ENCODE measurements at places on chromosomes 7 and 10. TPM values are rescaled to one million over a fixed set of nuclear protein-coding genes. Genes with fewer than 3 reads are reported as not detected.

The PNLIPRP3 gene
- total RNA-seq, result not detected

The SPDYE5 gene
- total RNA-seq, result not detected

The ZFAND4 gene
- total RNA-seq, result 5.5 TPM

The LIMK1 gene
- total RNA-seq, result 44.9 TPM

The LEP gene
- total RNA-seq, result not detected

The CLDN12 gene
- total RNA-seq, result 28.3 TPM

The RBM28 gene
- total RNA-seq, result 7.3 TPM

The LRRC17 gene
- total RNA-seq, result 70.0 TPM

The MKI67 gene
- 21.2 TPM for total RNA-seq

The ASIC3 gene
- total RNA-seq, result under 0.01 TPM

The UNC5B gene
- total RNA-seq, result 37.0 TPM

The UBN2 gene
- 6.5 TPM for total RNA-seq

The PRPS1L1 gene
- total RNA-seq, result not detected

The EEF1AKMT2 gene
- total RNA-seq, result 20.0 TPM

The VPS37D gene
- 3.0 TPM for total RNA-seq

The NPSR1 gene
- total RNA-seq, result not detected

The AS3MT gene
- total RNA-seq, result 5.2 TPM

The SUGCT gene
- 8.4 TPM for total RNA-seq

The ANKRD1 gene
- total RNA-seq, result 13.5 TPM

The HKDC1 gene
- total RNA-seq, result 0.43 TPM

The TRIM50 gene
- total RNA-seq, result not detected

The OR6B1 gene
- total RNA-seq, result under 0.01 TPM

The MAGI2 gene
- 20.0 TPM for total RNA-seq

The SMO gene
- total RNA-seq, result 2.3 TPM

The MBL2 gene
- not detected for total RNA-seq

The OAT gene
- 224 TPM for total RNA-seq

The TAC1 gene
- total RNA-seq, result not detected

The PLCE1 gene
- 0.32 TPM for total RNA-seq

The ACBD7 gene
- total RNA-seq, result 1.3 TPM

The PARG gene
- total RNA-seq, result 42.7 TPM

The PNLIPRP2 gene
- total RNA-seq, result not detected

The DPYSL4 gene
- 0.86 TPM for total RNA-seq

The PCDH15 gene
- total RNA-seq, result not detected

The CCDC172 gene
- not detected for total RNA-seq

The ZNF467 gene
- total RNA-seq, result 1.3 TPM

The ZNF22 gene
- total RNA-seq, result 21.2 TPM

The HNRNPH3 gene
- total RNA-seq, result 22.9 TPM

The TWIST1 gene
- 19.3 TPM for total RNA-seq

Data from fibroblast of villous mesenchyme (primary cell).